ENCODE measurements at places on chromosomes 3 and 15. TPM values are rescaled to one million over a fixed set of nuclear protein-coding genes. Genes with fewer than 3 reads are reported as not detected.

DNA sequence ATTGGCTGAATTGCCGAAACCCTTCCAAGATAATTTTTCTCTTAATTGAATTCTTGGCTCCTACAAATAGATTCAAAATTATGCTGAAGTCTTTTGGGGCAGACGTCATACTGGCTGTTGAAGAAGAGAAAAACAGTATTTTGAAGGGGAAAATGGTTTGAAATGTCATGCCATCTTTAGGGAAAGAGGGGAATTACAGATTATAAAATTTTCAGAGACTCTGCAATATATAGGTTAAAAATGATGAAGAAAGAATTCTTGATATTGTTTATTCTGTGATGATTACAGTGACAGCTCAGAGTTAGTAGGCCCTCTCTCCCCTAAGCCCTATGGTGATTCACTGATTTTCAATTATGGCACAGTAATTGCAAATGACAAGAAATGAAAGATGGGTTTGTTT, 86.1 kb downstream of the CGNL1 start:
- H3K27me3 ChIP-seq = no peaks in the 10 kb centered on the region
- peaks cover 6% of the 10 kb centered on the region for H3K4me1 ChIP-seq
- H3K36me3 ChIP-seq = peaks cover 5% of the 10 kb centered on the region
- no peak overlapping the region for H3K4me3 ChIP-seq
- no peak overlapping the region for H3K27ac ChIP-seq
- no peak for DNase-seq

- no peaks in the 10 kb centered on the region for H3K36me3 ChIP-seq
- DNase-seq = no peak
- no peak overlapping the region for H3K4me3 ChIP-seq
- no peaks in the 10 kb centered on the region for H3K27me3 ChIP-seq
- H3K27ac ChIP-seq = no peak overlapping the region
Observed at GRCh38 chr3:25812644-25813043, 22.8 kb downstream of the OXSM start.

- H3K27ac ChIP-seq = no peak overlapping the region
- DNase-seq = no peak
- no peaks in the 10 kb centered on the region for H3K36me3 ChIP-seq
- H3K27me3 ChIP-seq = no peaks in the 10 kb centered on the region
- H3K4me1 ChIP-seq = peaks cover 2% of the 10 kb centered on the region
Observed at GRCh38 chr15:99427668-99428361, 138.0 kb upstream of the MEF2A start.

GRCh38 chr3:125059488-125060245, 3.9 kb upstream of the HEG1 start:
- H3K4me1 ChIP-seq = peaks cover 37% of the 10 kb centered on the region
- no peaks in the 10 kb centered on the region for H3K27me3 ChIP-seq
- DNase-seq = no peak
- H3K36me3 ChIP-seq = no peaks in the 10 kb centered on the region
- H3K4me3 ChIP-seq = no peak overlapping the region

GRCh38 chr15:66387163-66388042, 691 bp downstream of the MAP2K1 start:
- peak overlapping the region; percentile 97 for H3K27ac ChIP-seq
- H3K27me3 ChIP-seq = no peaks in the 10 kb centered on the region
- DNase-seq = peak; percentile 84
- peak overlapping the region; percentile 72 for H3K4me3 ChIP-seq
- H3K36me3 ChIP-seq = no peaks in the 10 kb centered on the region

GRCh38 chr15:53535886-53536285, 223.6 kb downstream of the WDR72 start:
- DNase-seq = no peak
- H3K4me1 ChIP-seq = no peaks in the 10 kb centered on the region
- no peak overlapping the region for H3K27ac ChIP-seq
- H3K4me3 ChIP-seq = no peak overlapping the region
- H3K27me3 ChIP-seq = no peaks in the 10 kb centered on the region
- no peaks in the 10 kb centered on the region for H3K36me3 ChIP-seq

The SLC26A6 gene
- total RNA-seq = 279 TPM

The SNX22 gene
- 0.92 TPM for total RNA-seq
